ENCODE measurements at places on chromosomes 7 and 10.

DNA sequence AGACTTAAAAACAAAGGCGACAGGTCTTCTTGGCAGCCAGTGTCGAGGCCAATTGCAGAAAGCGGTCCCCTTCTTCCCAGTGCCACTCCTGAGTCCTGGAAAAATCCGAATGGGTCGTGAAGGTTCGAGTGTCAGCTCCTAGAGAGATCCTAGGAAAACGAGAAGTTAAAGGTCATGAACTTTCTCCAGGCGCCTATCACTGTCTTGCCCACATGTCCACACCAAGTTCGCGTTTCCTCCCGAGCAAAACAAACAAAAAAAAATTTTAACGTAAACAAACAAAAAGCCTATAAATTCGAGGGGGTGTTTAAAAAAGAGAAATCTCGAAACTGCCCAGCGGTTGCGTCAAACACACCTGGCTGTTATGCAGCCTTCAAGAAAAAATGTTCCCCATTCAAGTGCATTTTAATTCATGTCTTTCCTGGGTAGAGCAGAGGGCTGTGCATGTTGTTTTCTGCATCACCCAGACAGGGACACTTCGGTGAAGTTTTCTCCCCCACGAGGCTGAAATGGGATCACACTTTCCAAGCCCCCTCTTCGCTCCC lies 1.5 kb downstream of the ARHGAP21 start:
- no peak for ATAC-seq

DNA sequence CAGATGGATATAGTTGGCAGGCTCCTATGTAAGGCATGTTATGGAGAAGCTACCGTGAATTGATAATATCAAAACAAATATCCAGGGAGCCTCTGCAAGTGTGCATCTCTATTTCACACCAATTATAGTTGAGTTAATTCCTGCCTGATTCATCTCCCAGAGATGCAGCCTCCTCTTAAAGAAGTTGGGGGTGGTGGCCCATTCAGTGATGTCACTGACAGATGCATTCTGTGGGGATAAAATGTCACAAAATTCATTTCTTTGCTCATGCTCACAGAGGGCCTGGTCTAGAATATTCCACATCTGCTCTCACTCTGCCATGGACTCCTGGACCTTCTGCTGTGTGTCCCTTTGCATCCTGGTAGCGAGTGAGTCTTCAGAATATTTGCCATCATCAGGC lies 189.1 kb upstream of the PRSS1 start:
- no peak for ATAC-seq

DNA sequence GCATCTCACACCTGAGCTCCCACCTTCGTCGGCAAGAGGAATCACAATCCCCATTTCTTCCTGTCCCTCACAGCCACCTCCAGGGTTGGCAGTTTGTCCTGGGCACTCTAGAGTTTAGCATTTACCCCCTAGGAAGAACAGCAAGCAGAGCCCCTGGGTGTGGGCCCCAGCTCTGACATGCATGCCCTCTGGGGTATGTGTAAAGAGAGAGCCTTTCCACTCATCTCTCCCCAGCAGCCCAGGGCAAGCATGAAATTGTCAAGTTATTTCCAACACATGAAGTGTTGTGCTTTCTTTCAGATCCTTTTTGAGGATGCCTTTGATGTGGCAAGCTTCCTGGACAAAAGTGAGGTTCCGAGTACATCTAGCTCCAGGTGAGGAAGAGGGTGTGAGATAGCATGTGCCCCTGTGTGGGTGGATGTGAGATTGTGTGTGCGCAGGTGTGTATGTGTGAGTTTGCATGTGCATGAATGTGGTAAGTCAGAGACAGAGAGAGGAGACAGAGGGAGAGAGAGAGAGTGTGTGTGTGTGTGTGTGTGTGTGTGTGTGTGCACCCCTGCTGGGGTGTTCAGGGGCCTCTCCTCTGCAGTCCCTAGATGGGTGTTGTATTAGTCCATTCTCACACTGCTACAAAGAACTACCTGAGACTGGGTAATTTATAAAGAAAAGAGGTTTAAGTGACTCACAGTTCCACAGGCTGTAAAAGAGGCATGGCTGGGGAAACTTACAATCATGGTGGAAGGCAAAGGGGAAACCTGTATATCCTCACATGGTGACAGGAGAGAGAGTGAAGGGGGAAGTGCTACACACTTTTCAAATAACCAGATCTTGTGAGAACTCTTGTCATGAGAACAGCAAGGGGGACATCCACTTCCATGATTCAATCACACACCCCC lies 18.1 kb downstream of the STRA8 start:
- peak; percentile 43 for ATAC-seq

GRCh38 chr7:54439391-54439790 lies 102.8 kb upstream of the VSTM2A start:
- ATAC-seq = no peak

GRCh38 chr7:76514926-76515771 lies 4.8 kb downstream of the UPK3B start:
- ATAC-seq = no peak
